Stimulated activated CD4-positive, alpha-beta T cell treated with anti-CD3 and anti-CD28 coated beads, Interleukin-15, amount 100 ng/mL, for 1 hour (primary cell): ENCODE measurements at places on chromosomes 4 and X.

DNA sequence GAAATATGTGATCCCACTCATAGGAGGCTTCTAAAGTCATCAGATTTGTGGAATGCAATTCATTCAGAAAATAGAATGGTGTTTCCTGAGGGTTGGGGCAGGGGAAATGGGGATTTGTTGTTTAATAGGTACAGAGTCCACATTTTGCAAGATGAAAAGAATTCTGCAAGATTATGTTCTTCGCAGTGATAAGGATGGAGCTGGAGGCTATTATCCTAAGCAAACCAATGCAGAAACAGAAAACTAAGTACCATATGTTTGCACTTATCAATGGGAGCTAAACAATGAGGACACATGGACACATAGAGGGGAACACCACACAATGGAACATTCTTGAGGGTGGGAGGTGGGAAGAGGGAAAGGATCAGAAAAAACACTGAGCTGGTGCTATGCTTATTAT lies 144.3 kb upstream of the NLGN4X start:
- DNase-seq = no peak

- no peak for DNase-seq
Observed at GRCh38 chr4:83644677-83645659, 109.1 kb downstream of the GPAT3 start.

- no peak for DNase-seq
Observed at GRCh38 chr4:143025081-143025704, 159.5 kb upstream of the USP38 start.

DNA sequence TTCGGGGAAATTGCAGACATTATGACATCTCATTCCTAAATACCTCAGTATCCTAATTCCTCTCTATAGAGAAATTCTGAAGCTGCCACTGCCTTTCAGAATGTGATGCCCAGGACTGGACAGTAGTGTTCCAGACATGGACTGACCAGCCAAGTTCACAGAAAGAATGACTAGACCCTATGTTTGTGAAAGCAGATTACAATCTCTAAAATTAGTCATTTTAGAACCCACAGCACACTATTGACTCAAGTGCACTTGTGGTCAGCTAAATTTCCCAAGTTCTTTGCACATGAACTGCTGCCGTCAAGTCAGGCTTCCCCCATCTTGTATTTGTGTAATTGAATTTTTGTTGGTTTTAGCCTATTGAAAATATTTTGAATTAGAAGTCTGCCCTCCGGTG lies 81.0 kb upstream of the ESX1 start:
- DNase-seq = no peak

DNA sequence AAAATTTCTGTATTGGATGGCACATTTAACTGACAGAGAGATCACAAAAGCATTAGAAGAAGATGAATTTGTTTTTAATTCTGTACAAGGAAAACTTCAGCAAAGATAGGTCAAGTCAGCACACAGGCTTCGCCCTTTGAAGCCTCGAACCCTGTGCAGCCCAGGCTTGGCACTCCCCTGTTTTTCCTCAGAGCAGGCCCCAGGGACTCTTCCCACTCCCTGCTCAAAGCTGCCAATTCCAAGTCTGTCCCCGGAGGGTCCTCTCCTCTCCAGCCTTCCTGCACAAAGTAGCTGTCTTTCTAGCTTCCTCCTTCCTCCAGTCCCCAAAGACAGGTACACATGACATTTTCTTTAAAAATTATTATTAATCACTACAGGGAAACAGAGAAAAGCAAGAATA lies 466.3 kb downstream of the PPARGC1A start:
- DNase-seq = no peak

DNA sequence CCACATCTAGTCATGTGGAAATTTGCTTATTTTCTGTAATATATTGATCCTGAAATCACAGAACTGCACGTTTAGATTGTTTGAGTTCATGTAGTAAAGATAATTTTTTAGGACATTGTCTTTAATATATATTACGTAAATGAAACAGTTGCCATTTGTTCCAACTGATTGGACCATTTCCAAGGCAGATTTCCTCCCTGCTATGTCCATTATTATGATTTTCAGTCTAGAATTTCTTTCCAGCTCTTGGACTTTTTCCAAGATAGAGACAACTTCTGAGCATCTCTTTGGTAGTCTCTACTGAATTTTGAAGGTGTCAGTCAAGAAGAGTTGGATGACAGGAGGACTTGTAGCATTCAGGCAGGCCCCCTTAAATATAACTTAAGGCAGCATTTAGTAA lies 94.6 kb downstream of the STIM2 start:
- no peak for DNase-seq

GRCh38 chr4:107248571-107248970 lies 212.5 kb upstream of the DKK2 start:
- no peak for DNase-seq

DNA sequence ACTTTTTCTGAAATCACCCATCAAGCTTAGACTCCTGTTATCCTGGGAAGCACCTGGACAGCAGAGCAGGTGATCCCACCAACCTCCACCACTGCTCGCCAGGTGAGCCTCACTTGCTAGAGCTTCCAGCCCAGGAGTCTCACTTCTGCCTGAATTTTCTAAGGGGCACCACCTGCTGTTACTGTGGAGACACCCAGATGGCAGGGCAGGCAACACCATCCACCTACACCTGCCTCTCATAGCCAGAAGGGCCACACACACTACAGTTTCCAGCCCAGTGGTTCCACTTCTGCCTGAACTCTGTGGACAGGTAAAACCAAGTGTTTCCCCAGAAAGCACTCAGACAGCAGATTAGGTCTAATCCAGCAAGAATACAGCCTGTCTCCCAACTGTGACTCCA lies 262.0 kb downstream of the ARAP2 start:
- no peak for DNase-seq

DNA sequence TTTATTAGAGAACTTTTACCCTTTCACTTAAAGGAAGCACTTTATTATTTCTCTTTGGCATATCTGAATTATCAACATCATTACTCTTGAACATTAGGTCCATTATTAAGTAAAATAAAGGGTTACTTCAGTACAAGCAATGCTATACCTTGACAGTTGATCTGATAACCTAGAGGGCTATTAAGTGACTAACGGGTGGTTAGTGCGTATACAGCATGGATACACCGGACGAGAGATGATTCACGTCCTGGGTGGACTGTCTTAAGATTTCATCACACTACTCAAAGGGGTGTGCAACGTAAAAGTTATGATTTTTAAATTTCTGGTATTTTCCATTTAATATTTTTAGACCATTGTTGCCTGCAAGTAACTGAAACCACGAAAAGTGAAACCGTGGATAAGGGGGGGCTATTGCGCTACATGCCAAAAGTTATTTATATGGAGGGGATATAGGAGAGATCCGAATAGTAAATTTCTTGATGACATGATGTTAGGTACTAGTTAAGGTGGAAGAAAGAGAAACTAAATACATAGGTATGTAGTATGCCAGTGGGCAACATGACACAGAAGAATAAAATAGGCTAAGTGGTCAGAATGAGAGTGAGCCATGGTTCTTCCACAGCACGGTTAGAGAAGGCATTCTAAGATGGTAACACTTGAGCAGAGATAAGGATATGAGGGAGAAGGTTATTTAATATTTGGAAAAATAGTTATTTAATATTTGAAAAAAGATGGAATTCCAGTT lies 230.8 kb upstream of the ANKRD50 start:
- DNase-seq = no peak

GRCh38 chrX:2513121-2513664 lies 12.4 kb upstream of the DHRSX start:
- no peak for DNase-seq

- DNase-seq = no peak
Observed at GRCh38 chr4:35151816-35152572, 1092.3 kb downstream of the ARAP2 start.

- DNase-seq = peak; percentile 98
Observed at GRCh38 chrX:318739-319578, at the start of gene GTPBP6. Gene GTPBP6 (minus strand): TSS chrX:318796. CDS start chrX:318787, 9 bp downstream.

DNA sequence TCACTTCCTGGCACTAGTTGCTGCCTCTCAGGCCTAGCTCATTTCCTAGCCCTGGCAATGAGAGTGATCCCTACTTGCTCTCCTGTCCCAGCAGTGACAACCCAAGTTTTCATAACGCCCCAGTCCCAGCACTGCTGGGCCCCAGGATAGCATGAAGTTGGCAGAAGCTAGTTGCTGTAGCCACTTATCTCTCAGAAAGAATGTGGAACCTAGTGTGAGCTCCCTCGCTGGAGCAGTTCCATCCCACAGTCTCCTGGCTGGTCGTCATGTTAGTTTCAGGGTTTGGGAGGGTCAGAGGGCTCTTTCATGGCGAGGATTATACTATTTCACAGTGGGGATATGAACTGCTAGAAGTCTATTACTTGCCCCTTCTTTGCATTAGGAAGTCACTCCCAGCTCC lies 5.1 kb downstream of the PF4 start:
- DNase-seq = no peak

- no peak for DNase-seq
Observed at GRCh38 chr4:38327174-38327573, 336.8 kb upstream of the KLF3 start.

DNA sequence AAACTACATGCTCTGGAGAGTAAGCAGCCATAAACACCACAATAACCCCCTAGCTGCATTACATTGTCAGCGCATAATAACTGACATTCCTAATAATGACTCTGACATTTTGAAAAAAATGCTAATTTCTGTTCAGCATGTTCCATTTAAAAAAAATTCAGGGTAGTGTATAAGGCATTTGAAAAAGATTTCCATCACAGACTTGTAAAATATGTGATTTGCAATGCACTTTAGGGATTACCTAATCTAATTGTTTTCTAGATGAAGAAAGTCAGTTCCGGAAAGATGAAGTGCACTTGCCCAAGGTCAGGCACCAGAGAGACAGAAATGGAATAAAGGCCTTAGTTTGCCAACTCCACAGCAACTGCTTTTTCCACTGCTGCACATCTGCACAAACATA lies 55.3 kb downstream of the FANCB start:
- DNase-seq = no peak

DNA sequence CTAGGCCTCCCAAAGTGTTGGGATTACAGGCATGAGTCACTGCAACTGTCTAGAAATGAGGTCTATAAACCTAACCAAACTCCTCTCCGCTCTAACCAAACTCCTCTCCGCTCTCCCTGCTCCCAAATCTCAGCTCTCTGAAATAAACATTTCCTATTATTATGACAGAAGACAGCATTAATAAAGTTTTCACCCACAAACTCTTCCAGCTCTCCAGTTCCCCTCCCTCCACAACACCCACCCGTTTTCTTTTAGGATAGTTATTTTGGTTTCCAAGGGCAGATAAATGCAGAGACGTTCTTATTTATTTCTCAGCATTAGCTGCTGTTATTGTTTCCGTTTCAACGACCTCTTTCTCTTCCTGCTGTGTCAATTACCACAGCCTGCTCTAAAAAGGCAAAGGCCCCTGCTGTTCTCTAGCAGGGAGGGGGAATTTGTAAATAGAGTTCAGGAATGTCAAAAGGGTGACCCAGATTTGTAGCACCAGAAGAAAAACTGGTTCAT lies 13.3 kb upstream of the SCD5 start:
- no peak for DNase-seq

GRCh38 chr4:73868206-73869129 lies 725 bp upstream of the CXCL1 start:
- no peak for DNase-seq

DNA sequence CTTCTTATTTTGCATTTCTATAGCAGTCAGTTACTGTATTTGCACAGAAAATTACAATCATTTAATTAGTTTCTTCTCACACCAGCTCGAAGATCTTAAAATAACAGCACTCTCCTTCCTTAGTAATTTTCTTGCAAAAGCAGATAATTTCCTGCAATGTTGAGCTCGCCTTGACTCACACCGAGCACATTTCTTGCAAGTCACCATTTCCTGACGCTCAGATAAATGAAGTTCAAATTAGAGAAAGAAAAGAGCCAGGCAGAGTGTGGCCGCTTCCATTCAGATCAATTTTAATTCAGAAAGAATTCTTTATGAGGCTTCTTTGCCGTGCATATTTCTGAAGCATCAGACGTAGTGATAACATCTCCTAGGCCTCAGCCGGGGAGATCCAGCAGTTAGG lies 10.1 kb downstream of the SORCS2 start:
- no peak for DNase-seq
